ENCODE measurements at places on chromosomes 4 and X.

GRCh38 chrX:16075087-16075486 lies 48.3 kb upstream of the GRPR start:
- no peak for DNase-seq

- no peak for DNase-seq
These were observed 35.7 kb downstream of the IDS start for GRCh38 chrX:149469406-149469805.

GRCh38 chr4:103168993-103169392 lies 29.1 kb downstream of the CENPE start:
- no peak for DNase-seq

DNA sequence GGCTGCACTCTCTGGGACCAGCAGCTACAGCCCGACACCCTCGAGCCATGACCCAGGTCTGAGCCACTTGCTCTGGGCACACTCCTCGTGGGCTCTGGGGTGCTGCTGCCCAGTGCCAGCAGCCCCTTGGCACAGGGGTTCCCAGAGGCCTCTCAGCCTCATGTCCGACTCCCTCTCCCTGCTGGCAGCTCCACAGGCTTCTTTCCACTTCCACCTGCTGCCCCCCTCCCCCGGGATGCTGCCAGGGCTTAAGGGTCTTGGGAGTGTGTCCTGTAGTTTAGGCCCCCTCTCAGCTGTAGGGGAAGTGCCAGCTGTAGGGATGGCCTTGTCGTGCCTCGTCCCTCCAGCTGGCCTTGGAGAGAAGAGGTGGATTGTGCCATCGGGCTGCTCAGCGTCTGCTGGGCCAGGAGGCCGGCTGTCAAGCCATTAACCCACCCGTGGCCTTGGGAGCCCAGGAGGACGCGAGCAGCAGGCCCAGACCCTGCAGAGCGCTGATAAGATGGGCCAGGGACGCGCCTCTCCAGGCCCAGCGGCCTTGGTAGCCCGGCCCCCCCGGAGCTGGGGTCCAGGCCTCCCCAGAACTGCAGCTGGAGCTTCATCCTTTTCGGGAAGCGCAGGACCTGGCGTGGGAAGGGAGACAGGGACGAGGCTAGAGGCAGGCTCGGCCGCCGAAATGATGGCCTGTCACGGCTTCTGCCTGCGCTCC lies 1.0 kb upstream of the USP27X start:
- DNase-seq = no peak

- no peak for DNase-seq
These were observed 185.1 kb upstream of the DIPK2B start for GRCh38 chrX:45385757-45386156.

DNA sequence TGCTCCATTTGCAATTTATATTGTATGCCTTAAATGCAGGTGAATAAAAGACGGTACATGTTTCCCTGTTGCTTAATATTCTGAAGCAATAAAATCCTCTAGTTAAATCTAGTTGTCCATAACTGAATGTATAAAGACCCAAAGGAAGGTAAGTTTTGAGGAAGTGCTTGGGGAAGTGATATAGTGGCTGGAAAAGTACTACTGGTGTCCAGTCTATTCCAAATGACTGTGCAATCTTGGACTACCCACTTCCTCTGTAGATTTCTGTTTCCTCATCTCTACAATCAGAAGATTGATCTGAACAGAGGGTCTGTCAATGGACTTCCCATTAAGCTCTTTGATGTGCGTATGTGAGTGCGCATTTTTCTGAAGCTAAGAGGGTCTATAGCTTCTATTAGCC lies 17.0 kb downstream of the SNCA start:
- DNase-seq = no peak

- no peak for DNase-seq
These were observed 83.6 kb upstream of the CAMK2D start for GRCh38 chr4:113845138-113845537.

- DNase-seq = no peak
These were observed 4.7 kb upstream of the AMMECR1 start for GRCh38 chrX:110322603-110323002.

- DNase-seq = no peak
These were observed 200.8 kb downstream of the SPATA18 start for GRCh38 chr4:52251864-52252263.
